ENCODE measurements at places on chromosomes 3 and 15.

GRCh38 chr3:119945291-119945690 lies 149.0 kb downstream of the GSK3B start:
- DNase-seq, result no peak

- no peak for DNase-seq
Measured at GRCh38 chr3:73516631-73517030, 108.1 kb downstream of the PDZRN3 start.

DNA sequence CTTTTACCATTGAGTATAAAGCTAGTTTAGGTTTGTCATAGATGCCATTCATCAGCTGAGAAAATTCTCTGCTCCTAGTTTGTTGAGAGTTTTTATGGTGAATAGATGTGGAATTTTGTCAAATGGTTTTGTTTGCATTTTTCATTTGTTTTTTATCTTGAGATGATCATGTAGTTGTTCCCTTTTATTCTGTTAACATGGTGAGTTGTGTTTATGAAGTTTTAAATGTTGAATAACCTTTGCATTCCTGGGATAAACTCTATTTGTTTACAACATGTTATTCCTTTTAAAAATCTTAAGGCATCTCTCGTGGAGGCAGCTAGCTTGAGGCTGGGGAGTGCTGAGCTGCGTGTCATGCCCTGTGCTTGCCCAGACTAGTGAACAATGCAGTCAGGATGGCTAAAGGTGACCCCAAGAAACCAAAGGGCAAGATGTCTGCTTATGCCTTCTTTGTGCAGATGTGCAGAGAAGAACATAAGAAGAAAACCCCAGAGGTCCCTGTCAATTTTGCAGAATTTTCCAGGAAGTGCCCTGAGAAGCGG lies 48.5 kb downstream of the ANAPC13 start:
- DNase-seq, result no peak

- DNase-seq, result no peak
Measured at GRCh38 chr3:73791356-73791755, 166.6 kb upstream of the PDZRN3 start.

- no peak for DNase-seq
Measured at GRCh38 chr15:37045859-37046740, 54.2 kb downstream of the MEIS2 start.

GRCh38 chr3:126121074-126121473 lies 37.1 kb upstream of the SLC41A3 start:
- DNase-seq, result no peak

GRCh38 chr3:183270344-183270743 lies 17.3 kb downstream of the B3GNT5 start:
- no peak for DNase-seq

- DNase-seq, result no peak
Measured at GRCh38 chr15:72887376-72887775, 103.8 kb upstream of the ADPGK start.

DNA sequence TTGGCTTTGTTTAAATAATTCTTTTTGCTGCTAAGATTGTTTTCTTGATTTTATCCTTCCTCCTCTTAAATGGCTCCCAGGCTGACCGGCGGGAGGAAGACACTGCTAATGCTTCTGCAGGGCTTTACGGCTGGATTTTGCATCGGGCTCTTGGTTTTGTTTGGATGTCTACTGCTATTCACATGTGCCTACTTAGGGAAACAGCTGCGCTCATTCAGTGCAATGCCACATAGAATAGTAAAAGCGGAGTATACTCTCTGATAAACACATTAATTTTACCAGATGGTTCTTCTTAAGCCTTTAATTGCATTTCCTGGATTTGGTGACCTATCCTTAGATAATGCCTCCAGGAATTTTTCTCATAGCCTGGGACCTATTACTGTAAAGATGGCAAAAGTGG lies 146.6 kb downstream of the THSD4 start:
- no peak for DNase-seq

DNA sequence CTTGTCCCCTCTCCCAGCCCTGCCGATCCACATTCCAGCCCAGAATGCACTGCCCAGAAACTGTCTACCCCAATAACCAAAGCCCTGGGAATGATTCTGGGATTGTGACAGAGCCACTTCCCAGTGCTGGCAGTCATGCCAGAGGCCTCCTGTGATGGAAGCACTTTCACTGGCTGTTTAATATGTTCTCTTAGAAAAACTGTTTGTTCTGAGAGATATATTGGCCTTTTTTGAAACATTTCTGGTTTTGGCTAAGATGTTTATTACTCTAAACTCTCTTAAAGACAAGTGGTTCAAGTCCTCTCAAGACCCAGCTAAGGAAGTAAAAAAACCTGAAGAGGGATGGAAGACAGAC lies 74.0 kb upstream of the HACD2 start:
- no peak for DNase-seq

- DNase-seq, result no peak
Measured at GRCh38 chr15:34754674-34755418, at the start of gene GJD2. GJD2 (minus strand) TSS chr15:34754998; CDS start chr15:34754488, 510 bp downstream.

- no peak for DNase-seq
Measured at GRCh38 chr3:187942658-187943241, 197.5 kb upstream of the BCL6 start.

DNA sequence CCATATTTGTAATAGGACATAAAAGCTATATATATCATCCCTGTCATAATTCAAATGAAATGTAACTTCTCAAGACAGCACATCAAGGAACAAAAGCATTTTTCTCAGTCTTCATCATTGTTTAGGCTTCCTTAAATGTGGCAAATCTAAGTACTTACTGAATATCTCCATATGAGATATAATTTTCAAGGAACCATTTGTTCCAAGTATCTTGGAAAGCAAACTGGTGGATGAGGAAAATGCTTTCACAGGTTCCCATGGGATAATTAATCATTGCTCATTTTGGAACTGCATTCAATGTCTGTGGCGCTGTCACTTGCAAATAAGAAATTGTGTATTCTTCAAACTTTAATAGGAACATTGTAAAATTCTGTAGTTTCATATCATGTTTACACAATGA lies 52.6 kb upstream of the ZNF385D start:
- DNase-seq, result no peak

Data from ACHN (cell line).